ENCODE measurements at places on chromosomes 7 and 10.

GRCh38 chr10:132488231-132488821 lies 49.3 kb upstream of the INPP5A start:
- no peak for DNase-seq

GRCh38 chr7:35285799-35286198 lies 31.9 kb upstream of the TBX20 start:
- no peak for DNase-seq

- DNase-seq: no peak
Observed at GRCh38 chr10:35735412-35735811, 93.3 kb upstream of the FZD8 start.

GRCh38 chr10:88911116-88911515 lies 31.1 kb downstream of the STAMBPL1 start:
- no peak for DNase-seq

GRCh38 chr10:44755481-44755880 lies 155.7 kb upstream of the TMEM72 start:
- DNase-seq: no peak

- no peak for DNase-seq
Observed at GRCh38 chr10:82497439-82497838, 622.4 kb downstream of the NRG3 start.

- DNase-seq: peak; percentile 26
Observed at GRCh38 chr10:119235356-119235755, 28.0 kb downstream of the GRK5 start.

GRCh38 chr7:63233881-63234280 lies 764.8 kb upstream of the ZNF722 start:
- DNase-seq: no peak

DNA sequence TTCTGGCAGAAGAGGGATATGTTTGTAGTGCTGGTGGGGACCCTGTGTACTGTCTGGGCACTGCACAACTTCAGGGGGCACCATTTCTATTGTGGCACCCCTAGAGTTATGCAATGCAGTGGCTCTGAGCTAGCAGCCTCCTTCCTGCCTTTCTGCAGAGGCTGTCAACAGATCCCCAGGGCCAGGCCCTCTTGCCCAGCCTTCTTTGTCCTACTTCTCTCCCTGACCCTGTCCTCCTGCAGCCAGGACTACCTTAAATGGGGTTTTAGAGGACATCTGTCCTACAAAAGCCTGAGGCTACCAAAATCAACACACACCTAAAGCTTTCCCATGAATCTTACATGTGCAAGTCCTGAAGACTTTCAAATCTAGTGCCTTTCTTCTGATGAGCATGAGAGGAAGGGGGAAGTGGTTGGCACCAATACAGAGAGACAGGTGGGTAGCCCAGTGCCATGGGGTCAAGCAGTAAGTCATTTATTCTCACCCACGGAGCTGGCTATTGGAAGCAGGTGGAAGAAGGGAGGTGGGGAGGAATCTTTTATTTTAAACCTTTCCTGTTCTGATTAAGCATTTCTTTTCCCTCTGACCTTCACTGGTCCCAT lies 2.4 kb downstream of the SPOCK2 start:
- no peak for DNase-seq

DNA sequence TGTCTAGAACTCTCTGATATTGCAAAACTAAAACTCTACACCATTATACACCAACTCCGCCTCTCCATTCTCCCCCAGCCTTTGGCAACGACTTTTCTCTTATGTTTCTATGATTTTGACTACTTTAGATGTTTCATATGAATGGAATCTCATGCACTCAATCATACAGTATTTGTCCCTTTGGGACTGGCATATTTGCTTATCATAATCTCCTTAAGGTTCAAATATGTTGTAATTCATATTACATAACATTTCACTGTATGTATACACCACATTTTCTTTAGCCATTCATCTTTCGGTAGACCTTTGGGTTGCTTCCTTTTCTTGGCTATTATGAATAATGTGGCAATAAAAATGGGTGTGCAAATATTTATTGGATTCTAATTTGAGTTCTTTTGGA lies 164.4 kb downstream of the ARL4A start:
- no peak for DNase-seq

GRCh38 chr10:60877061-60877776 lies 66.8 kb downstream of the RHOBTB1 start:
- DNase-seq: no peak

DNA sequence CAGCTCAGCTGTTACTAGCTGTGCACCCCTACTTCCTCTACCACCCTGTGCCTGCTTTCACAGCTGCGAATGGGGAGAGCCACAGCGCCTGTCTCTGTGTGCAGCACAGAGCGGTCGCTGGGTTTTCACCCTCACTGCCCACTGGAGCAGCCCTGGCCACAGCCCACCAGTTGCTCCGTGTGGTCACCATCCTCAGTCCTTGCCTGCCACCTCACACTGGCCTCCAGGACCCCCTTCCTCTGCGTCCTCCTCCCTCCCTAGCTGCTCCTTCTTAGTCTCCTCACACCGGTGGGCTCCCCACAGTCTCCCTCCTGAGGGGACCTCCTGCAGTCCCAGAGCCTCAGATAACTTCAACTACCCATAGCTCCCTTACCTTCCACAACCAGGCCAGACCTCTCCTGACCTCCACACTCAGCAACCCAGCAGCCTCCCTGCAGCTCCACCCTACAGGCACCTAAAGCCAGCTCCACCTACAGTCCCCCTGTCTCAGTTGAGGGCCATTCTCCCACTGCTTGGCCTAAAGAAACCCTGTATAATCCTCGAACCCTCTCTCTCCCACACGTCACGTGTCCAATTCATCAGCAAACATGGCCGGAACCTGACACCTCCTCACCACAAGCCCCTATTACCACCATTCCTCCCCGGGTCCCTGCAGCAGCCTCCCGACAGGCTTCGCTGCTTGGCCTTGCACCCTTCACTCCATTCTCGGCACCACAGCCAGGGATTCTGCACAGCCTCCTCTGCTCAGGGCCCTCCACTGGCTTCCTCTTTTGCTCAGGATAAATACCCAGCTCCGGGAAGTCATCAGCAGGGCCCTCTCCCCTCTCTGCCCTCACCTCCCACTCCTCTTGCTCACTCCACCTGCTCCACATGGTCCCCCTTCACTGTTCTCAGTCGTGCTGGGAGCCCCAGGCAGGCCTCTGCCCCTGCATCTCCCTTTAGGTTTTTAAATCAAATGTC lies 28.1 kb downstream of the PLAC9 start:
- no peak for DNase-seq

DNA sequence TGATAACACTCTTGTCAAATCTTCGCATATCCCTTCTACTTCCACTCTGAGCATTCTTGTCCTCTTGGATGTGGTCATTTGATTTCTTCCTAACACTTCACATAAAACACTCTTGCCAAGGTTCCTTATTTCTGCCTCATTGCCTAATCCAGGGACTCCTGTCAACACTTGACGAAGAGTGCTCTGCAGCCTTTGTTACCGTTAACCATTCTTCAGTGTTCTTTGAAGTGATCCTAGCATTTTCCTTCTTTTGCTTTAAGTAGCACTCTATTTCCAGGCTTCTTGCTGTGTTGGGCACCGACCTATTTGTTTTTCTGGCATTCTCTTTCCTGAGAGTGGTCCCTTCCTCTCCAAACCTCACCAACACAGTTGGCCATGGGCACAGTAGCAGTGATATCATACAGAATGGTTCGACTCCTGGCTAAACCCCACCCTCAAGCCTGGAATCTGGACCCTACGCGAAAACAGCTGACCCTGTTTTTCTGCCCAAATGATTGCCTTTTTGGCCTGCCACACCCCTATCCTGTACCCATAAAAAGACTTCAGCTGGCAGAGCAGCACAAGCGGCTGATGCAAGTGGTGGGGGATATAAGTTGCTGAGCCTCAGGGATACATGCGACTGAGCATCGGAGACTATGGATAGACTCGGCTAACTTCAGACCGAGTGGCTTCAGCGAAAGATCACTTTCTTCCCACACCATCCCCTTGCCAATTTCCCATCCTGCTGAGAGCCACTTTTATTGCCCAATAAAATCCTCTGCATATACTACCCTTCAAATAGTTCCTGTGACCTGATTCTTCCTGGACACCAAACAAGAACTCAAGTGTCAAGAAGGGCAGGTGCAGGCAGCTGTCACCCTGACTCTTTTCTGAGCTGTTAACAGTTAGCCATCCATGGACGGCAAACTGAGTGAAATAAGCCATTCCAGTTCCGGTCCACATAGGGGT lies 820.6 kb downstream of the CCSER2 start:
- DNase-seq: no peak

DNA sequence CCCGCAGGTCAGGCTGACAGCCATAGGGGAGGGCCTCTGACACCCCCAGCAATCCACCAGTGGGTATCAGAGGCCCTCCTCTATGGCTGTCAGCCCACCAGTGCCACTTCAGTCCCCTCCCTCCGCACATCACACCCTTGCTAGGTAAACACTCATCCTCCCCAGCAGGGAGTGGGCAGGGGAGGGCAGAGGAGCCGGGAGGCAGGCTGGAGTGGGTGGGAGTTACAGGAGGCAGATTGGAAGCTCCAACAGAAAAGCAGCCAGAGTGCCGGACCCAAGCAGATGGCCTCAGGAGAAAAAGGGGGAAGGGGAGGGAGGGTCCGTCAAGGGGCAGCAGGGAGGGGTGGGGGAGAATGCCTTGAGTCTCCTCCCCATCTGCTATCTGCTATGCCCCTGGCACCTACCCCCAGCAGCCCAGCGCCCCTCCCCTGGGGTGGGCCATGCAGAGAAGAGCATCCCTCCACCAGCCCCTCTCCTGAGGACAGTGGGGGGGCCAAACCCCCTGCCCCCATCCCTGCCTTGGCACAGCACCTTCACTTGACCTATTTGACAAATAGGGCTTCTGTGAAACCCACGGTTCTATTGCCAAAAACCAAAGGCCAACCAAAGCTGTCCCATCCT lies 2.4 kb downstream of the RASGEF1A start:
- DNase-seq: no peak

- DNase-seq: no peak
Observed at GRCh38 chr7:43553999-43554398, 28.9 kb upstream of the STK17A start.

DNA sequence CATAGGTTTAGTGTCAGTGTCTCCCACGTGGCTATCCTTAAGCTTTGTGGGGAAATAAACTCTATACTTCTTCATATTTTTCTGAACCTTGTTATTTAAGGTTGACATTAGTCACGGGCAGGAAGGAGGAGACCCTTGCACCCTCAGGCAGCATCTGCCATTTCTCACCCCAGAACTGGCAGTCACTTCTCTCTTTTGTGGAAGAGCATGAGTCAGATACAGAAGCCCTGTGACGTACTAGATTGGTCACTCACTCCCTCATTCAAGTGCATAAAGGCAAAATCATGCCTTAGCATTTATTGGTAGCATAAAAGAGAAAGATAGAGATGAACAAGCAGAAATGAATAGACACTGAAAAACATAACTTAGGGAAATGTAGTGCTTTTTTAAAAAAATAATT lies 206.0 kb upstream of the MDFIC start:
- no peak for DNase-seq

- no peak for DNase-seq
Observed at GRCh38 chr7:30723776-30724175, 28.2 kb upstream of the INMT start.

DNA sequence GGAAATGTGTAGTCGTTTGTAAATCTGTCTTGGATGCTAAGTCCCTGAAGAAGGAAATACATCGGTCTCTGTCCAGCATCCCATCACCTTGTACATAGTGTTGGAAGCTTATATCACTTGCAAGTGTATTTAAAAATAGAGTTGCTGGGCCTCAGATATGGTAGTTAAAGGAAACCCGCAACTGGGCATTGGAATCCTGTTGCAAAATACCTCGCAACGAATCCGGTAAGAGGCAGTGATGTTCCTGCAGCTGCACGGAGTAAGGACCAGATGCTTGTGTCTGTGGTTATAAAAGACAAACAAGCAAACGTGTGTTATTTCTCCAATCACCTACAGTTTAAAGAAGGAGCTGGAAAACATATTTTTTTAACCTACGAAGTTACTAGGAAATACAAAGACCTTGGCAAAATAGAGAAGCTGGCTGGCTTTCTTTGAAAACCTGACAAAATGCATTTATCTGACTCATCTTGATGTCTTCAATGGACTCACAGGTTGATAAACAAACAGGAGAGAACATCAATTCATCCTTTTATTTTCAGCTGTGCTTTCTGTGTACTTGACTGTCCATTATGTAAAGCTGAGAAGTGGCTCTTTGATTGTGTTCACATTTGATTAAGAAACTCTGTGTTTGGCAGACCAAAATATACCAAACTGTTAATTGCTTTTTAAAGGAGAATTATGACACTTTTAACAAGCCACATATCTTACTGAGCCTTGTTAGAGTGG lies 326.4 kb downstream of the SFMBT2 start:
- no peak for DNase-seq

DNA sequence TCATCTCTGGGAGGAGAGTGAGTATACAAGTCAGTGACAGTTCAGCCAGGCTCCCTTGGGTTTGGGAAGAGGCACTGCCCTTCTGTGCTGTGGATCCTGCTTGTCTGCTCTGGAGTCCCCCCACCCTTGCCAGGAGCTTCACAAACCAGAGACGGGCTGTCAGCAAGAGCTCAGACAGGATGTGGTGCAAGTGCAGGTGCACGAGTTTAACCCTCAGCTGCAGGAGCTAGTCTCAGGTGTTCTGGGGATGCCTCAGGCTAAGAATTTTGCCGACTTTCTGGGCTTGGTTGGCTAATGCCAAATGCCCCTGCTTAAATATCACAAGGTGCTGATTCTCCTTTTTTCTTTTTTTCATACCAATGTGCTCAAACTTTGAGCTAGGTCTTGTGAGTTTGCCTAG lies 22.3 kb downstream of the ZNF783 start:
- DNase-seq: no peak

- DNase-seq: no peak
Observed at GRCh38 chr10:131978851-131979250, 2.9 kb downstream of the BNIP3 start.

GRCh38 chr7:128830231-128831177 lies at the start of gene FLNC:
Gene FLNC (plus strand): TSS chr7:128830406. CDS start chr7:128830638, 232 bp downstream.
- DNase-seq: peak; percentile 42

DNA sequence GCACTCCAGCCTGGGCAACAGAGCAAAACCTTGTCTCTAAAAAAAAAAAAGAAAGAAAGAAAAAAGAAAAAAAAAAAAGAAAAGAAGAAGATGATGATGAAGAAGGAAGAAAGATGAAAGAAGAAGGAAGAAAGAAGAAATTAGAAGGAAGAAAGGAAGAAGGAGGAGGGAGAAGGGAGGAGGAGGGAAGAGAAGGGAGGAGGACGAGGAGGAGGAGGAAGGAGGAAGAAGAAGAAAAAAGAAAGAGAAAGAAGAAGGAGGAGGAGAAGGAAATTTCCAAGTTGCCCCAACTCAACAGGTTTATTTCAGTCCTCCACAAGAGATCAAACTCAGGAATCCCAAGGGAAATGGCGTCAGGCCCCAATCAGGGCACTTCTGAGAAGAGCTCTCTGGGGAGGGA lies 115.7 kb downstream of the ABLIM1 start:
- no peak for DNase-seq

DNA sequence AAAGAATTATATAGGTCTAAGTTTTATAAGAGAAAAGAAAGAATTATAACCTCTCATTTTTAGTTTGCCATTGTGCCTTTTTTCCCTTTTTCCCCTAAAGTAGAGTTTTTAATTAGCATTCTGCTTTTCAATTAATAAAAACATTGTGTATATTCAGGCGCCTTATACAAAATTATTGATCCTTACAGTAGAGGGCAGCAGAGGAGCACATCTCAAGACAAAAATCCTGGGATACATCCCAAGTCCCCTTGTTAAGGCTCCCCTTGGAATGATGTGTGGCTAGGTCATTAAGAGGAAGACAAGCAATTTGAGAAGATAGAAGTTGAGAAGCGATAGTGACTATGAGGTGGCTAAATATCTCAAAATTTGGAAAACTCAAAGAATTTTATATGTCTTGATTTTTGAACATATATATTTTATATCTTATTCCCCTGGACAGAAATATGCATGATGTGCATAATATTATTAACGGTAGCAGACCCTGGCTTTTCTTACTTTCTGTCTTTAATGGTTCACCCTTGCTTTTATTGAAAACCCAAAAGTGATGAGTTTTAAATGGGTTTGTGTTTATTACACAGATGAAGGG lies 19.1 kb upstream of the TPK1 start:
- no peak for DNase-seq

Measured in activated CD4-positive, alpha-beta T cell treated with anti-CD3 and anti-CD28 coated beads, Interleukin-2, amount 50 U/mL, for 48 hours (primary cell).